CD4-positive, alpha-beta T cell (primary cell): ENCODE measurements at places on chromosomes 4 and X. TPM values are rescaled to one million over a fixed set of nuclear protein-coding genes. Genes with fewer than 3 reads are reported as not detected.

GRCh38 chrX:148443216-148443615 lies 57.2 kb upstream of the AFF2 start:
- H3K27me3 ChIP-seq: no peaks in the 10 kb centered on the region
- H3K4me3 ChIP-seq: no peak overlapping the region
- no peaks in the 10 kb centered on the region for H3K4me1 ChIP-seq

GRCh38 chr4:81919223-81919622 lies 447.5 kb upstream of the RASGEF1B start:
- no peak overlapping the region for H3K4me3 ChIP-seq
- H3K4me1 ChIP-seq: no peaks in the 10 kb centered on the region
- peaks cover 1% of the 10 kb centered on the region for H3K27me3 ChIP-seq
- no peak overlapping the region for H3K27ac ChIP-seq
- no peak for DNase-seq
- H3K36me3 ChIP-seq: no peaks in the 10 kb centered on the region

DNA sequence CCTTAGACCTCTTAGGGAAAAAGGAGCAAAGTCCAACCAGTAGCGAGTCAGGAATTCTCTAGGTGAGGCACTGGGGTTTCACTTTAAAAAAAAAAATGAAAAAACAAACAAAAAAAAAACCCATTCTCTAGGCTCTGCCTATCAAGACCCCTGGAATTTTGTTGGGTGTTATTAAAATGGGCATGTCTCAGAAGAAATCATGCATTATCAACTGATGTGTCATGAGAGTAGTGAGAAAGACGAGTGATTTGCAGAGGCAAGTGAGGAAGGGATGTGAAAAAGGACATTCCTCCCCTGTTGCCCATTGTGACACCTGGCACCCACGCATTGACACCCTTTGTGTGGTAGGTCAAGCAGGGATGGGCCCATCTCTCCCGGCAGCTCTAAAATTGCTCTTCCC lies 78.9 kb downstream of the AASDH start:
- no peaks in the 10 kb centered on the region for H3K36me3 ChIP-seq
- no peak for DNase-seq
- H3K4me3 ChIP-seq: no peak overlapping the region
- no peaks in the 10 kb centered on the region for H3K27me3 ChIP-seq
- H3K4me1 ChIP-seq: no peaks in the 10 kb centered on the region

- no peak overlapping the region for H3K4me3 ChIP-seq
- H3K36me3 ChIP-seq: no peaks in the 10 kb centered on the region
- H3K27ac ChIP-seq: no peak overlapping the region
- H3K4me1 ChIP-seq: no peaks in the 10 kb centered on the region
- no peak for DNase-seq
Observed at GRCh38 chrX:23857935-23858334, 49.8 kb downstream of the APOO start.

DNA sequence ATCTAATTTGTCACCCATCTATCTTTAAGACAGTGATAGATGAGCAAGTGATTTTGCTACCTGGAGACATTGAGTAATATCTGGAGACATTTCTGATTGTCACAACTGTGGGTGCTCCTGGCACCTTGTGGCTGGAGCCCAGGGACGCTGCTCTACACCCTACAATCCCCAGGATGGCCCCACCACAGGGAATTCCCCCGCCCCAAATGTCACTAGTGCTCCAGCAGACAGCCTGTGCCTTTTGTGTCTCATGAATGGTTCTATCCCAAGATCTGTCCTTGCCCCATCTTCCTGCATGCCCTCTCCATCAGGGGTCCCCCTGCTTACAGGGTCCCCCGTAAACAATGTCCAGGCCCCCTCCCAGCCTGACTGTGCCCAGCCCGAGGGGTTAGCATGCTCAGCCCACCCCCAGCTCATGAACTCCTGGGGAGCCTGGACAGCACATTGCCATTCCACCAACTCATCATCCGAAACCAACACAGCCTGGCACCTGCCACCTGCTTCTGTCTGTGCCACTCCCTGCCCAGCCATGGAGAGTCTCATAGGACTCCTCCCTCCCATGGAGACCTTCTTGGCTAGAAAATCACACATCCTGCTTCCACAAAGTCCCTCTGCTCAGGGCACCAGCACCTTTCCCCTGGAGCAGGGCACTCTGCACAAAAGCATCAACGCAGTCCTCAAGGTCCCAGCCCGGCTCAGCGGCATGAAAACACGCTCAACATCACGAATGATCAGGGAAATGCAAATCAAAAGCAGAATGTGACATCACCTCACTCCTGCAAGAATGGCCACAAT lies 5.7 kb downstream of the P2RY8 start:
- peaks cover 40% of the 10 kb centered on the region for H3K36me3 ChIP-seq
- no peak overlapping the region for H3K4me3 ChIP-seq
- DNase-seq: no peak
- peak overlapping the region; percentile 23 for H3K27ac ChIP-seq
- peaks cover 42% of the 10 kb centered on the region for H3K4me1 ChIP-seq

- no peaks in the 10 kb centered on the region for H3K36me3 ChIP-seq
- H3K4me1 ChIP-seq: peaks cover 7% of the 10 kb centered on the region
- no peak overlapping the region for H3K27ac ChIP-seq
- DNase-seq: no peak
- H3K4me3 ChIP-seq: no peak overlapping the region
- H3K27me3 ChIP-seq: no peaks in the 10 kb centered on the region
Observed at GRCh38 chrX:42738552-42738951, 39.4 kb downstream of the PPP1R2C start.

DNA sequence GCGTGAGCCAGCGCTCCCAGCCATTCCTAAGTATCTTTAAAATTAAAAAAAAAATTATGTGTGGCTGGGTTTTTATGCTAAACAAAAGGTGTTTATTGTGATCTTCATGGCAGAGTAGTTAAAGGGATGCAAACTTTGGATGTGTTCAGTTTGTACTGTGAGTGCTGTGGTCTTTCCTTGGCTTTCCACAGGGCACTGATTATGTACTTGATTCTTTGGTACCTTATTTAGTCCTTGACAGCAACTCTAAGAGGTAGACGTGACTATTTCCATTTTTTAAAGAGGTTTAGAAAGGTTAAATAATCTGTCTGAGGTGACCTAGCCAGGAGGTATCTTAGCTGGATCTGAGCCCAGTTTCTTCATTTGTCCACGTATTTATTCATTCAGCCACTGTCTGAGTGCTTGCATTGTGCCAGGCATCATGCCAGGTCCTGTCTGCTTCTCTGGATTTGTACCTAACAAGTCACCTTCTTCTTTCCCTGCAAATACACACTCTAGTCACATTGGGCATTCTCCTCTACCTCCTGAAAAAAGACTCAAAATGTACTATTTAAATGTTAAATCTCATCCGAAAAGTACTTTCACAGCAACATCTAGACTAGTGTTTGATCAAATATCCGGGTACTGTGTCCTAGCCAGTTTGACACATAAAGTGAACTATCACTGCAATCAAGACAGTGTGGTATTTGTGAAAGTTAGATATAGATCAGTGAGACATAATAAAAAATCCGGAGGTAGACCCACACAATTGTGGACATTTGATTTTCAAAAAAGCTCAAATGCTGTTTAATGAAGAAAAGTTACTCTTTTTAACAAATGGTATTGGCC lies 31.5 kb downstream of the WWC2 start:
- no peak overlapping the region for H3K27ac ChIP-seq
- H3K27me3 ChIP-seq: no peaks in the 10 kb centered on the region
- H3K4me1 ChIP-seq: no peaks in the 10 kb centered on the region
- H3K4me3 ChIP-seq: no peak overlapping the region
- DNase-seq: no peak
- H3K36me3 ChIP-seq: no peaks in the 10 kb centered on the region

DNA sequence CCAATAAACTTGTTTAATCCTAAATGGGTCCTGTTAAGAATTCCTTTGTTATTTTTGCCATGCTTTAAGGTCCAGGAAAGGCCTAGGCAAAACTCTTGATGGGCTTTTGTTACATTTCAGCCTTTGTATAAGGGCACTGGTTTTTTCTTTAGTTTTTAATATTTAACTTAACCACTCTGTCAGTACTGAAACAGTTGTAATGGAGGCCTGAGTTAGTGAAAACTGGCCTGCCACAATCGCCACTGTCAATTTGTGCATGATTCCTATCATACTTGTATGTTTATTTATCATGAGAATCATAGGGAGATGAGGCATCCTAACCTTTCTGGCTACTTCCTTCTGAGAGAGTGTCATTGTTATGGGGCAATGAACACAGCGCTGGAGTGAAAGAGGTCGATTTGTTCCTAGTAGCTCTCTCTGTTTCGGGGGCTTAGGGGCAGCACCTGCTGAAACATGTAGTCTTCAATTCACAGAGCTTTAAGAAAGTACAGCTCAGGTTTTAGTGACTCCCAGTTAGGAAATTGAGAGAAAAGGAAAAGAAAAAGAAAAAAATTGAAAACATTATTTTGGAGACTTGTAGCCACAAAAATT lies 393.8 kb upstream of the FSTL5 start:
- no peak for DNase-seq
- no peaks in the 10 kb centered on the region for H3K4me1 ChIP-seq
- no peak overlapping the region for H3K27ac ChIP-seq
- H3K4me3 ChIP-seq: no peak overlapping the region
- H3K36me3 ChIP-seq: no peaks in the 10 kb centered on the region

- H3K27me3 ChIP-seq: no peaks in the 10 kb centered on the region
- H3K4me3 ChIP-seq: no peak overlapping the region
- peaks cover 10% of the 10 kb centered on the region for H3K36me3 ChIP-seq
- no peak for DNase-seq
- H3K4me1 ChIP-seq: no peaks in the 10 kb centered on the region
- no peak overlapping the region for H3K27ac ChIP-seq
Observed at GRCh38 chr4:101081695-101082369, 265.5 kb downstream of the PPP3CA start.

DNA sequence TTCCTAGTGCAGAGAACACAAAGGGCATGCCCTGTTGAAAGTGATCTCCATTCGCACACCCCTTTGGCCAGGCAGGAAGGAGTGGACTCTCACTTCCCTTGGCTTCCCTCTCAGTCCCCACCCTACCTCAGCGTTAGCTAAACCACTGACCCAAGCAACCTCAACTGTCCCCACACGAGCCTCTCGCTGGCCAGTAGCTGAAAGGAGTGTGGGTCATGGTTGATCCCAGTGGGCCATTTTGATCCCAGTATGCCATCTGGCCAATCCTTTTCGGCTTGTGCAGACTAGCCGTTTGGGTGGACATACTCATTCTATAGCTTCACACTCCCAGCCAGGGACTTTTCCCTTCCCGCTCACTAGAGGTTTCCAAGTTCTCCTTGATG lies 24.4 kb upstream of the BCORL1 start:
- H3K27me3 ChIP-seq: no peaks in the 10 kb centered on the region
- DNase-seq: no peak
- H3K4me1 ChIP-seq: peaks cover 38% of the 10 kb centered on the region
- no peaks in the 10 kb centered on the region for H3K36me3 ChIP-seq
- H3K27ac ChIP-seq: no peak overlapping the region

GRCh38 chr4:161121451-161121850 lies 1042.3 kb downstream of the FSTL5 start:
- no peaks in the 10 kb centered on the region for H3K36me3 ChIP-seq
- no peak overlapping the region for H3K4me3 ChIP-seq
- no peaks in the 10 kb centered on the region for H3K27me3 ChIP-seq
- DNase-seq: no peak

DNA sequence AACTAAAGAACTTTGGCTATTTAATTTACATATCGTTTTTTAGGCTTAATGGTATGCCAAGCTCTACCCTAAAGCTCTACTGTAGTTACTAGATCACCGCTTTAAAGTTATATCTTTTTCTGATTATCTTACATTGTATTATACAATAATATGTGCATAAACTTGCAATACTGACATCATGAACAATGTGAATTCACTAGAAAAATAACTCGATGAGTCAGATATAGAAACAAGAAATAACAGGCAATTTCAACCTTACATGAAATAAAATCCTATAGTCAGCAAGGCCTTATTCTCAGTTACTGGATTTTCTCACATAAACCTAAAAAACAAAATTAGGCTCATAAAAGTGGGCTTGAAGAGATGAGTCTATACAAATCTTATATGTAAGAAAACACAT lies 32.5 kb downstream of the PDGFC start:
- H3K4me3 ChIP-seq: no peak overlapping the region
- no peaks in the 10 kb centered on the region for H3K4me1 ChIP-seq
- H3K27ac ChIP-seq: no peak overlapping the region
- H3K36me3 ChIP-seq: no peaks in the 10 kb centered on the region
- DNase-seq: no peak

- H3K36me3 ChIP-seq: no peaks in the 10 kb centered on the region
- H3K4me3 ChIP-seq: no peak overlapping the region
- H3K4me1 ChIP-seq: peaks cover 9% of the 10 kb centered on the region
- peaks cover 9% of the 10 kb centered on the region for H3K27me3 ChIP-seq
- DNase-seq: no peak
Observed at GRCh38 chrX:38221391-38221929, 789 bp upstream of the SRPX start.

DNA sequence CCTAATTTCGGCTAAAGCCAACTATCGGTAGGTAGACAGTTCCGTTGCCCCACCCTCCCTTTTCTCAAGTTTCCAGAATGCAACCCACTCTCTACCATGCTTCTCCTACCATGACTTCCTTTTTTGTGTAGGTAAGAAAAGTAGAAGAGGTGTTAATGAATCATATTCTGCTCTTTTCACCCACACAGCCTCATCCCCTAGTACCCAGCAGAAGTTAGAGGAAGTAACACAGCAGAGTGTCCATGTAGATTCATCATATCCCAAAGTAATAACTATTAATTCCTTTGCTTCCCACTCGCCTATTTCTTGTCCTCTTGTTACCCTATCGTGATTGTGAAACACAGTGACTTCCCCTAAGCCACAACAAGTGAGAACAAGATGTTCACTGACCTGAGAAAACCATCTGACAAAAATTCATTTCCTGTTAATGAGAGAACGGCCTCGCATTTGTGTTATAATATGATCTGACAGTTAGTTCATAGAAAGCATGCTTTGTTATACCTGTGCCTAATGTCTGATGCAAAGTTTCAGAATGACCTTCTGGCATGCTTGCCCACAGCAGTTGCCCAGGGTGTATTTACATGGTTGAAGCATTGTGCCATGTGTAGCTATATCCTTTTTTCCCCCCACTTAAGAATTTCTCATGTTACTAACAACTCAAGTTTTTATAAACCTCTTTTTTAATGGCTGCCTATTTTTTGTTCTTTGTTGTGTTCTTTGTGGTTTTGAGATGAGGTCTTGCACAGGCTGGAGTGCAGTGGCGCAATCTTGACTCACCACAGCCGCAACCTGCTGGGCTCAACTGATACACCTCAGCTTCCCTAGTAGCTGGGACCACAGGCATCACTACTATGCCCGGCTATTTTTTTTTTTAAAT lies 185.6 kb downstream of the RAP1GDS1 start:
- H3K27me3 ChIP-seq: no peaks in the 10 kb centered on the region
- peak overlapping the region; percentile 9 for H3K4me3 ChIP-seq
- no peak overlapping the region for H3K27ac ChIP-seq
- H3K36me3 ChIP-seq: peaks cover 13% of the 10 kb centered on the region

- no peak overlapping the region for H3K4me3 ChIP-seq
- H3K27ac ChIP-seq: no peak overlapping the region
- no peaks in the 10 kb centered on the region for H3K27me3 ChIP-seq
- H3K4me1 ChIP-seq: peaks cover 4% of the 10 kb centered on the region
- no peaks in the 10 kb centered on the region for H3K36me3 ChIP-seq
- no peak for DNase-seq
Observed at GRCh38 chr4:7139167-7139982, 53.0 kb upstream of the SORCS2 start.

FHDC1 gene
- total RNA-seq: not detected

RNF175 gene
- total RNA-seq: 1.8 TPM

BDH2 gene
- total RNA-seq: 9.9 TPM

LEF1 gene
- 409 TPM for total RNA-seq

MAGEB10 gene
- not detected for total RNA-seq

IRS4 gene
- not detected for total RNA-seq
